Stimulated activated CD8-positive, alpha-beta memory T cell treated with anti-CD3 and anti-CD28 coated beads, Interleukin-4, amount 100 ng/mL, for 1 hour (primary cell): ENCODE measurements at places on chromosomes 6 and 20.

- no peak for DNase-seq
These were observed 552.8 kb upstream of the CITED2 start for GRCh38 chr6:139927236-139927635.

GRCh38 chr6:6942831-6943230, 164.9 kb upstream of the RREB1 start:
- no peak for DNase-seq

DNA sequence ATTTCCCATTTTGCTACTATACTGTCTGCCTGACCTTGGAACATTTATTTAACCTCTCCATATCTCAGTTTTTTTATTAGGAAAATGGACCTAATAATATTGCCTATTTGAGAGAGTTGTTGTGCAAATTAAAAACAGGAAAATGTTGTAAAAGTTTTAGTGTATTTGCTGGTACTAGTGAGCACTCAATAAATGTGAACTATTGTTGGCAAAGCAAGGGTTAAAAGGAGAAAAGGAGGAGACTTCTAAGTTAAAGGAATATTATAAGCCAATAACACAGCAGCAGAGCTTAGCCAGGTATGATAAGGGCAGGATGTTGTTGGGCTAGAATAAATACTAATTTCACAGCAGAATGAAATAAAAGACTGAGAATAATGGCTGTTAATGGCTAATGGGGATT, 211.9 kb upstream of the FUT9 start:
- DNase-seq, result no peak

DNA sequence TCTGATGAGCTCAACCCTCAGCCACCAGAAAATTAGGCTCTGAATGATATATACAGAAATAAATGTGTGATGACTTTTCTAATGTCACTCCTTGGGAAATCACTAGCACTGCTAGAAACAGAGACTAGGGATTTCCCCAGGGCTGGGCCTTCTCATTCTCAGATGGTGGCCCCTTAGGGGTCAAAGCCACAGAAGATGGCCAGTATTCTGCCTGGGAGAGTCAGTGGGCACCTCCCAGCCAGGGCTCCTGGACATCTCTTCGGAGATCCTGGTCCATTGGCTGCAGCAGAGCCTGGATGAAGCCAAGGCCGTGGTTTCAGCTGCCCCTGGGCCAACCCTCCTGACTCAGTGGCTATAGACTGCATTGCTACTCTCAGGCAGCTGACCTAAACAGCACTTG, 276.9 kb upstream of the SUPT3H start:
- no peak for DNase-seq

GRCh38 chr20:16583474-16583873, 10.2 kb upstream of the KIF16B start:
- no peak for DNase-seq

- DNase-seq, result no peak
These were observed 12.1 kb downstream of the SSR1 start for GRCh38 chr6:7300926-7301325.

- no peak for DNase-seq
These were observed 195.9 kb downstream of the SASH1 start for GRCh38 chr6:148538261-148539190.

GRCh38 chr6:27809939-27810767, 102.0 kb downstream of the OR2B2 start:
- peak; percentile 60 for DNase-seq

DNA sequence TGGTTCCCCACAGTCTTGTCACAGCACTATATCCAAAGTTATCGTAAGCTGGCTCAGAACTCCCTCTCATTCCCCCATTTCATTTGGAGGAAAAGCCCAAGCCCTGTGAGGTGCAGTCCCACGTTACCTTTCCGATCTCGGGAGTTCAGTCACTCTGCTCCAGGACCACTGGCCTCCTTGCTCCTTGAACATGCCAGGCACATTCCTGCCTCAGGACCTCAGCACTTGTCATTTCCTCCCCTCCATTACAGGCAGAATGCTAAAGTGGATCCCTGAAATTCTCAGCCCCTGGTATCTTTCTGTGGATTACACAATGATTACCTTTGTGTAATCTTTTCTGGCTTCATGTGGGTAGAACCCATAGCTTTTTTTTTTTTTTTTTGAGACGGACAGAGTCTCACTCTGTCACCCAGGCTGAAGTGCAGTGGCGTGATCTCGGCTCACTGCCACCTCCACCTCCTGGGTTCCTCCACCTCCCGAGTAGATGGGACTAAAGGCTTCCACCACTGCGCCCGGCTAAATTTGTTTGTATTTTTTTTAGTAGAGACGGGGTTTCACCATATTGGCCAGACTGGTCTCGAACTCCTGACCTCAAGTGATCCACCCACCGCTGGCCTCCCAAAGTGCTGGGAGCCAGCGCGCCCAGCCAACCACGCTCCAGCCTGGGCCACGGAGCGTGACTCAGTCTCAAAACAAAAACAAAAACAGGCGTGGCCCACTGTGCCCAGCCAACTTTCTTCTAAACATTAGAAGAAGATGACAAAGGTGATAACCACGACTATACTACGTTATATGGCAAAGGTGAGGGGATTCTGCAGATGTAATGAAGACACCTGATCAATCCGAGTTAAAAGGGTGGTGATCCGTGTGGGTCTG, 4.0 kb upstream of the OXT start:
- DNase-seq, result no peak

DNA sequence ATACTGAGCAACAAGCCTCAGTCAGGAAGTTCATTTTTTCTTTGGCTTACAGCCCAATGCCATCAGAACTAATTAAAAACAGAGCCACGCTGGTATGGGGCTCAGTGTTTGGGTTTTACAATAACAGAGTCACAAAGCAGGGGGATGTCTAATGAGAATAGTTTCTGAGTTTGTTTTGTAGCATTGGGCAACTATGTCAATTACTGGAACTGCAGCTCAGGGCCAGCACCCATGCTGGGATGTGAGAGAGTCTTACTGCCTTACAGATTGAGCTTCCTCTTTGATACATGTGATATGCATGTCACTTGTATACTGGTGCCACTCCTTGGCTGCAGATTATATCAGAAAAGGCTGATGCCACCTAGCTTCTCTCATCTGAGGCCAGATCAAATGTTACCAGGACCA, 117.6 kb downstream of the TFAP2B start:
- no peak for DNase-seq

DNA sequence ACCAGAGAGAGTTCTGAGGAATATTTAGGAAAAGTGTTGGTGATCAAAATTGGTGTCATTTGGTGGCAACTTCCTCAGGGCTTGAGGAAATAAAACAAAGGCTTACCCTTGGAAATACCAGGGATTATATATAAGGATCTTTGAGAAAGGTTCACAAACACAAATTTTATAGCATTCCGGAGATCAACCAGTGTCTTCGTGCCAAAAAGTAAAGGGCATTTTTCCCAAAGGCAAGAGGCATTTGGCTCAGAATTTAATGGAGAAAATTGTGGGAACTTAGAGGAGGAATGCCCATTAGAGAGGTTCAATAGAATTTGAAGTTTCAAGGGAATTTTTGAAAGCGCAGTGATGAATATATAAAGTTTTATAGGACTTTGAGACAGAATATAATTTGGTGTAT, 179.5 kb downstream of the FUT9 start:
- no peak for DNase-seq

GRCh38 chr6:168314021-168314420, 5.6 kb downstream of the DACT2 start:
- DNase-seq, result no peak

DNA sequence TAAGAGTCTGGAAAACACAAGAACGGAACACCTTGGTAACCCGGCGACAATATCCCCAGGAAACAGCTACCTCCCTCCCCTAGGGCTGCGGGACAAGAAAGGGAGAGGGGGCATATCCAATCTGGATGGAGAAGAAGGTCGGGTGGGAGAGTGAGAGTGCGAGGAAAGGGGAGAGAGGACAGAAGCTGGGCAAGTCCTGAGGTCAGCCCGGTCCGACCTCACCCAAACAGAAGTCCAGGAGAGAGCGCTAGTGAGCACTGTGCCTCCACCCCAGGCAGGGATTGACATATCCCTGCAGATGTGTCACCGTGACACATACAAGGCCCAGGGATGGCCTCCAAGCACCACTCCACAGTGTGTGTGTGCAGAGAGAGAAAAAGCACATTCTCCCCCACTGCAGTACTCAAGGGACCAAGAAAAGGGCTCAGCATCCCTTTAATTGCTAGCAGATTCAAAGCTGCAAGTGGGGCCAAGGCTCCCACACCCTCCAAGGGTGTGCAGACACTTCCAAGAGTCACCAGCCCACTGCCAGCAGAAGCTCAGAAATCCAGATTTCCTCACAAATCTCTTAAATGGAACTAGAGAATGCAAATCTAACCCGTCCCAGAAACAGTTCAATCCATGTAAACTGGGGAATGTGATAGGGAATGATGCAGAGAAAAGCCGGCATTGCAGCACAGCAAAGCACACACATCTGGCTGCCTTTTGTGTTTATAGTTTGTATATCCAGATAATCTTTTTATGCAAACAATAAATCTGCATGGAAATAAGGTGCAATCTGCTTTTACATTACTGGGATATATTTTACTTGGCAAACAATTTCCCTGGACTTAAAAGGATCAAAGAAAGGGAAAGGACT, 3.1 kb downstream of the PXDC1 start:
- DNase-seq, result no peak

GRCh38 chr6:158049055-158050028, 67.7 kb downstream of the SYNJ2 start:
- DNase-seq, result no peak

- no peak for DNase-seq
These were observed 96.9 kb downstream of the FAM120B start for GRCh38 chr6:170403451-170403850.

GRCh38 chr6:129777371-129777770, 67.4 kb upstream of the ARHGAP18 start:
- DNase-seq, result no peak

DNA sequence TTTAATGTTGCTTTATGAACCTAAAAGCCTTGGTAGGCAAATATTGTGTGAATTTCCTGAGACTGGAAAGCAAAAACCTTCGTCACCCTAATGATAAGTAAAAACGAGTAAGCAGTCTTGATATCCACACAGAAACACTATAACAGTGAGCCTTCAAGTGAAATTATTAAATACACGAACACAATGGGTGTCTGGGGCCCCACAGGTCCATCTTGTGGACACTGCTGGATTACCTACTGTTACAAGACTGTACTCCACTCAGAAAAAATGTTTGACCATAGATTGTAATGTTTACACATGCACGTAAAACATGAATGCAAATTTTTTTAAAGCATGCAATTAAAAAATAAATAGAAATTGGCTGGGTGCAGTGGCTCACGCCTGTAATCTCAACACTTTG, 466.9 kb downstream of the CD83 start:
- no peak for DNase-seq

- DNase-seq, result no peak
These were observed 56.6 kb upstream of the RREB1 start for GRCh38 chr6:7050872-7051779.

DNA sequence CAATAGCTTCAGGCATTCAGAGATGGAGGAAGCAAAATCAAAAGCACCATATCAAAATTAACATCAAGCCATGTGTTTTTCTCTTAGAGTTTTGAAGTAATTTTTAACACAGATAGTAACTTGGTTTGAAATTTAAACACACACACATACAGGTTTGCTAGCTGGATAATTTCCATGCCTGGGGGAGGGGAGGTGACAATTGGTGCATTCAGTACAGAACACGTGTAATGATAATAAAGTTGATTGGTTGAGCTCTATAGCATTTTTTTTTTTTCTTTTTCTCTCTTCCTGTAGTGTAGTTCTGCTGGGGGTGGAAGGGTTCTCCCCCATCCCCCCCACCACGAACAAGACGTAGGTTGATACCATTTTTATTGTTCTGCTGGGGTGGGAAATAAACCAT, 564.8 kb downstream of the LMBRD1 start:
- DNase-seq, result no peak

GRCh38 chr6:141123049-141123448, 1009.7 kb upstream of the GJE1 start:
- no peak for DNase-seq

GRCh38 chr6:35013701-35014100, 124.6 kb downstream of the ANKS1A start:
- DNase-seq, result no peak

DNA sequence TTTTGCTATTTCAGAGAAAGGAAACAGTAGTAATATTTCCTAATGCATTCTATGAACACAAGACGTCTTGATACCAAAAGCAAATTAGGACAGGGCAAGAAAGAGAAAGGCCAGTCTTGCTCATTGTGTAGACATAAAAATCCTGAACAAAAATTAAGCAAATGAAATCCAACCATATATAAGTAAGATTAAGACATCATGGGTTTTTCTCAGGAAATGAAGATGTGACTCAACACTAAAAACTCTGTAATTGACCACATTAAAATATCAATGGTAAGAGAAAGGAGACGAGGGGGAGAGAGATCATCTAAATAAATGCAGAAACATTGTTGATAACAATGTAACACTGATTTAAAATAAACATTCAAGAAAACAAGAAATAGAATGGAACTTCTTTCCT, 205.4 kb downstream of the SOD2 start:
- no peak for DNase-seq

- DNase-seq, result no peak
These were observed 33.1 kb upstream of the CHRNA4 start for GRCh38 chr20:63394069-63394919.
